ENCODE measurements at places on chromosomes 3 and 15.

DNA sequence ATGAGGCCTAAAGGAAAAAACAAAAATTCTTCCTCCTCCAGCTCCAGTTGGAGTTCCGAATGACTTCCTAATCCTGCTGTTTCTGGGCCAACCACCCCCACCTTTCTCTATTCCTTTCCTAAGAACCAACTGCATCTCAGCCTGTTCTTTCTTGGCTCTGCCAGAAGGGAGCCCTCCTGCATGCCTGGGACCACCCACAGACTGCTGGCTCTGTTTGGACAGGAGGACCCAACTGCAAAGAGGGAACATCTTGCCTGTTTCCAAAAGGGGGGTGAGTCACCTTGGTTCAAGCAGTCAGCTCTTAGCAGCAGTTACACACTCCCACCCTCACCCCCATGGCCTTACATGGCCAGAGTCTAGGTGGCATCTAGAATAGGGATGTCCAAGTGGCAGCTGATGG lies 116.0 kb upstream of the PRICKLE2 start:
- no peak for DNase-seq

DNA sequence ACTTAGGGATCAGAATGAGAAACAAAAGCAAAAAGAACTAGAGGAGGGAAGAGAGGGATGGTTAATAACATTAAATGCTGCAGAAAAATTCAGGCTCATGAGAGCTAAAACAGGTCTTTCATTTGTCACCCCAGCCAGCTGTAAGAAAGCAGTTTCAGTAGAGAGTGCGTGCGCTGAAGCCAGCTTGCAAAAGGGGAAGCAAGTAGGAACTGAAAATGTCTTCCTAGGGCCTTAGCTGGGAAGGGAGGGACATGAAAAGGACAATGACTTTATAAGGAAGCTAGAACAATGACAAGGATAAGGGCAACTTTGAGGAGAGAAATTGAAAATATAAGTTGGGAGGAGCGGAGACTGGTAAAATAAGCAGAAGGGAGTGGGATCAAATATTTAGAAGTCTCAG lies 3.1 kb downstream of the CIAO2A start:
- DNase-seq: no peak

DNA sequence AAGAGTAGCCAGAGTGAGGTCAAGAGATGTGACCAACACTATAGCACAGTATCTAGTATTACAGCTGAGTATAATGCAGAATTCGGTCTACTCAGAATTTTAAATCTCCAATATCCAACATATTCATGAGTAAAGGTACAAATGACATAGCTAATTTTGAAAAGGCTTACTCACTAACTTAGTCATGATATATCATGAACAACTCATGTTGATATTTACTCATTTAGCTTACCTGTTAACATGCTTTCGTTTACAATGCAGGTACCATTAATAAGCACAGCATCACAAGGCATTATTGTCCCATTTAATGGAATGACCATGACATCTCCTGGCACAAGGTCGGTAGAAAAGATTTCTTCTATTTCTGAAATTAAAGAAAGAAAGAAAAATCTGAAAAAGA lies 36.9 kb downstream of the ATP13A3 start:
- no peak for DNase-seq

DNA sequence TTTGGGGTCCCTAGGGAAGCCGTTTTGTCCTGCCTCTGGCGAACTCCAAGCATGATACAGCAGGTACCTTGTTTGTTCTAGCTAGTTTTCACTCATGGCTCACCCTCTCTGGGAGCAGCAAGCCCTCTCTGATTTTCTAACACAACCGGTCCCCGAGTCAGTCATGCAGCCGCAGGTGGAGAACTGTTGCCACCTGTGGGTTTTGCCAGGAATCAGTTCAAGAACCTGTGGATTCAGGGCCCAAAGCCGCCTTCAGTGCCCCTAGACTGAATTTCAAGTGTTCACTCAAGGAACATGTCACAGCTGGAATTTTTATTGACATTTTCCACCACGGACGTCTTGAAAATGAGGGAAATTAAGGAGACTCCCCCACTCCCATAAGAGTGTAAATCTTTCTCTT lies 13.3 kb upstream of the LRRK1 start:
- no peak for DNase-seq

GRCh38 chr3:197335428-197336132 lies 37.2 kb upstream of the DLG1 start:
- DNase-seq: no peak

GRCh38 chr3:158568784-158569183 lies 2.2 kb upstream of the MLF1 start:
- no peak for DNase-seq

- DNase-seq: no peak
Observed at GRCh38 chr3:134652886-134653630, 2.2 kb upstream of the KY start.

GRCh38 chr15:51355096-51355495 lies 13.6 kb downstream of the GLDN start:
- DNase-seq: no peak

DNA sequence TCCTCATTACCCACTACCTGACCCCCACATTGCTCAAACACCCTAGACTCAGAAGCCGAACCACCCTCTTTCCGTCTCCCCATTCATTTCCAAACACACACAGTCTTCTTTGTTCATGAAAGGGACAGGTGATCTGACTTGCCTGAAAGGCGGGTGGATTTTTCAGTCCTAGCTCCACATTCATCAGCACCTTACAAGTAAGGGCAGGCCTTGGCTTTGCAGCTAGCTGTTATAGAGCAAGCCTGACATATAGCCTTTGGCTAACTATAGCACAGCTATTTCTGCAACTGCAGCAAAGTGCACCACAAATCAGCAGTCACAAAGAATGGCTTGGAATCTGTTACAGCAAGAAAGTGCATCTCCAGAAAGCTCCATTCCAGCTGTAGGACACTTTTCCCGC lies 139.8 kb downstream of the XXYLT1 start:
- no peak for DNase-seq

- no peak for DNase-seq
Observed at GRCh38 chr3:194397757-194398312, 1.2 kb downstream of the GP5 start.

DNA sequence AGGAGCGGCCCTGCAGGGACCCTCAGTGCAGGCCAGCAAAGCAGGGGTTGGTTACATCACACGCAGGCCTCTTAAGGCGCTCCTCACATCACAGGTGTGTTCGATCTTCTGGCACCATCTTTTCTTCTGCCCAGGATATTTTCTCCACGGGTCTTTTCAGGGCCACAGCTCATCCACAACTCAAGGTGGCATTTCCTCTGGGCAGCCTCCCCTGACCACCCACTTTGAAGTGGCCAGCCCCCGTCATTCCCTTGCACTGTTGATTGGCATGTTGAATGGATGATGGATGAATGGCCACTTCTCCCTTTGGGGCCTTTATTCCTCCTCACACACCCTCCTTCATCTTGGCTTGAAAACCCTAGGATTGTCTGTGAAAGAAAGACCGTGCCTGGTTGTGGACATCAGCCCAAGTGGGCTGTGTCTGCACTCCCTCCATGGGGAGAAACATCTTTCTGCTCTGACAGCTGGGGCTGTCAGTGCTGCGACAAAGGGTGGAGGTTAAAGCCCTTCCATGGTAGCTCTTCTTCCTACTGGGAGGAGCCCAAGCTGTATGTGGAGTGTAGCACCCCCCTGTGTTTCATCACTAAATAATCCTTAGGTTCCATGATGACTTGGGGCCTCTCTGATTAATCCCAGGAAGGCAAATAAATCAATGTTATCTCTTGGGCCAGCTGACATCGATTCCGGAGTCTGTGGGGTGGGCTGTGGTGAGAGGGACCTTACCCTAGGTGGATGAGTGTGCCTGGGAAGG lies 102.5 kb downstream of the EPHB1 start:
- DNase-seq: no peak

- DNase-seq: no peak
Observed at GRCh38 chr3:37934631-37935289, 55.8 kb upstream of the VILL start.

- no peak for DNase-seq
Observed at GRCh38 chr3:184986366-184986889, 166.4 kb downstream of the C3orf70 start.

DNA sequence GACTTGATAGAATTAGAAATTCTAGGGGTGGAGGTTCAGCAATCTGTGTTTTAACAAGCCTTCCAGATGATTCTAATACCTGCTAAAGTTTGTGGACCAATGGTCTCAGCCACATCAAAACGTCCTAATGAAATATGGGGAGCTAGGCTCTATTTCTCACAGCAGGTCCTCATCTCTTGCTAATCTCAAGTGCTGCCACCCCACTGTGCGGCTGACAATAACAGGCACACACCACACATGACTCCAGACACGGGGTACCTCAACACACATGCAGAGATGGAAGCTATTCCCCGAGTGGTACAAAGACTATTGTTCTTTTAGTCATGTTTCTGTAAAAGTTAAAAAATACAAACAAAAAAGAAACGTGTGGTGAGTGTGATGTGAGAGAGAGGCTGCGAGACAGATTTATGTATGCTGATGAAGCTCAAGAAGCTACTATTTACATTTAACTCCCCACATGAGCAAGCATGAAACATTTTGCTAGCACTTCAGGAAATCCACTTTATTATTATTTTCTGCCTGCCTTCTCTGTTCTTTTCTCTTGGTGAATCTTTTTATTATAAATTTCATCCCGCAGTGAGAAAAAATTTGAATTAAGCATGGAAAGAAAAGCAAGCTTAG lies 405.6 kb downstream of the MAGI1 start:
- no peak for DNase-seq

DNA sequence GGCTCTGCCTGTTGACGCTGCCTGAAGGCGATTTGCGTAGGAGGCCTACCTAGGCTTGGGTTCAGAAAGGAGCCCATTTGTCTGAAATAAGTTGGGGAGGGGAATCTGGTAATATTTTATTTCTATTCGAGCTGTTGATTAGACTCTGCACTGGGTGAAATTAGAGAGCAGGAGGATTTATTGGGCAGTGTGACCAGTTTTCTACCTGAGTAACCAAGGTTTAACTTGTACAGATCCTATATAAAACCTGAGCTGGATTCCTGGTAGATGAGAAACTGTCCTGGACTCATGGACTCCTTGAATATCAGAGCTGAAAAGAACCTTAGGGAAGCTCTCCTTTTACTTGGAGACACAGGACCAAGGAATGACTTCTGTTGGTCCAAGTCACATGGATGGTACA lies 19.6 kb upstream of the GPR156 start:
- DNase-seq: no peak

- no peak for DNase-seq
Observed at GRCh38 chr3:110267304-110267845, 804.2 kb upstream of the NECTIN3 start.

GRCh38 chr3:142818651-142819050 lies 70.2 kb downstream of the PCOLCE2 start:
- DNase-seq: no peak

GRCh38 chr15:79329171-79329611 lies 18.3 kb downstream of the TMED3 start:
- DNase-seq: peak; percentile 27

DNA sequence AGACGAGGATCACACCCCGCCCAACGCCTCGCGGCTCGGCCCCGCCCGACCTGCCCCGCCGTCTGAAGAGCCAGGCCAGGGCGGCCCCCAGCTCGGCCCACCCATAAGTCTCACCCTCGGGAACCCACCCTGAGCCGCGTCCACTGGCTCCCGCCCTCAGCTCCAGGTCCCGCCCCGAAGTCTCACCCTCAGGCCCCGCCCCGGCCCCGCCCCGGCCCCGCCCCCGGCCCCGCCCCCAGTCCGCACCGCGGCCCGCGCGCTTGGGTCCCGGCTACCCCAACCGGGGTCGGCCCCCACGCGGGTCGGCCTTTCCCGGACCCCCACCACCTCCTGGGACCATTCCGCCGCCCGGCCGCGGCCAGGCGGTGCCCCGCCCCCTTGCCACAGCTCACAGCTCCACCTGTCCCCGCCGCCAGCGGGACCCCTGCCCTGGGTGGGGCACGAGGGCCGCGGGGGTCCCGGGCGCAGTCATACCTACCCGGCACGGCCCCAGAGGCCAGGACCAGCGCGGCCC lies 489 bp downstream of the CSPG5 start:
- DNase-seq: no peak

DNA sequence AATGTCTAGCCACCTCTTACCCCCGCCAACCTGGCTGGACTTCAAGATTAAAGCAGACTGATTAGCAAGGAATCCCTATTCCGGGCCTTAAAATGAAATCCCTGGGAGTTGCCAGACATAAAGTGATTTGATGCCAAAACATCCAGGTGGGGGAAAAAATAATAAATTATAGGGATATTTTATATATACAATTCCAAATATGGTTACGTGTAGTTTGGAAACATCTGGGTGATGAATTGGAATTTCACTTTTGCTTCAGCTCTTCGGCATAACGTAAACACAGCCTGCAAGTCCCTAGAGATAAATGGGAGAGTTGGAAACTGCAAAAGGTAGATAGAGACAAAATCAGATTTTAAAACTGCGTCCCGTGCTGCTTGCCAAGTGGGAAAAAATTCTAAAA lies 545.5 kb upstream of the MDFIC2 start:
- DNase-seq: no peak

DNA sequence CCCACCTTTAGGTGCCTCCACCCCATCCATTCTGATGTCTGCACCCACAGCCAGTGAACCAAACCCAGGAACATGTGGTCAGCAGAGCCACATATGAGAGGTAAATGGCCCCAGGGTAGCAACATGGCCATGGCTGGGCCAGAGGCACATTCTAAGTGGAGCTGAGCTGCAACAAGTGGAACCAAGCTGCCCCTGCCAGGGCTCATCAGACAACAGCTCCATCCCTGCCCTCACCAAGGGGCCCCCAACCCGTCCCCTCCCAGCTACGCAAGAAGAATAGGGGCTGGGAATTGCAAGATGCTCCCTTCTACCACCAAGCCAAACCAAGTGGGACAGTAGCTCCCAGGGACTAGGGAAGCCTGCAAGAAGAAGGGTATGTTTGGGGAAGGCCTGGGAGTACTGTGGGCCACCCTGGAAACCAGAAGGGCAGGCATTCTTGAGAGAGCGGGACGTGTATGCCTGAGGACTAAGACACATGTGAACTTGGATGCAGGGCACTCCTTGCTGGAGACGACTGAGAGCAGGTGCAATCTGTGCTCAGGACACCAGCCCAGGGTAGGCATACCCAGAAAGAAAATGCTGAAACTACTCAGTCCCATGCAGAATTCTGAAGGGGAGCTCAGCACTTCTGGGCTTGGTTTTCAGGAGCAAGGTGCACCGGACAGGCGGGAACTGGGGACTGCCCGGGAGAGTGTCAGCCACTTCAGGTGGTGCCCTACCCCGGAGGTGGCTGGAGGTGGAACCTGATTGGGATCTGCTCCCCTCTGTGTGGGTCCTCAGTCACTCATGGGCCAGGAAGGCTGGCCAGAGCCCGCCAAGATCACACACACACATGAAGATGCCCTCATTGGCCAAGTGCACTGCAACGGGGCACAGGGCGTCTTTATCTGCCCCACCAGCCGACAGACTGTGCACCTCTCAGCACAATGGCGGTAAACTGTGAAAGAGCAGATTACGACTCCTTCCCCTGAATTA lies 9.5 kb downstream of the MYL3 start:
- no peak for DNase-seq

- no peak for DNase-seq
Observed at GRCh38 chr15:70451821-70452653, 311.3 kb downstream of the UACA start.

DNA sequence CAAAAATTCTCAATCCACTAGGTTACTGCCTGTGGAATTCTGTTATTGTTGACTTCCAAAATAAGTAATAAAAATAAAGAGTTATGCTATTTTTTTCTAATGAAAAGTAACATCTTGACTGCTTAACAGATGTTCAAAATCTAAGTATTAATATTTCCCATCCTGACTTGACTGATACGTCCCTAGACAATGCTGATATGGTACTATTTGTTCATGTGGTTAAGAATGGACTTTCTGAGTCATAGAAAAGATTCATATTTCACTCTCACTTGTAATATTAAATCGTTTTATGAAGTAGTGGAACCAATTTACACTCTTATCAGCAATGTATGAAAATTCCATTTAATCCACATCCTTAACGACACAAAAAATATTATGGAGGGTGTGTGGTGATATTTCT lies 104.8 kb upstream of the PLSCR5 start:
- DNase-seq: no peak
